ENCODE measurements at places on chromosomes 11 and 22.

GRCh38 chr11:129973068-129973467 lies 29.6 kb downstream of the PRDM10 start:
- no peak for DNase-seq

- no peak for DNase-seq
Measured at GRCh38 chr11:105968021-105968697, 53.9 kb downstream of the MSANTD4 start.

GRCh38 chr11:64694821-64695365 lies 28.1 kb downstream of the NRXN2 start:
- no peak for DNase-seq

- DNase-seq, result no peak
Measured at GRCh38 chr22:28883917-28884746, 760 bp downstream of the ZNRF3 start.

DNA sequence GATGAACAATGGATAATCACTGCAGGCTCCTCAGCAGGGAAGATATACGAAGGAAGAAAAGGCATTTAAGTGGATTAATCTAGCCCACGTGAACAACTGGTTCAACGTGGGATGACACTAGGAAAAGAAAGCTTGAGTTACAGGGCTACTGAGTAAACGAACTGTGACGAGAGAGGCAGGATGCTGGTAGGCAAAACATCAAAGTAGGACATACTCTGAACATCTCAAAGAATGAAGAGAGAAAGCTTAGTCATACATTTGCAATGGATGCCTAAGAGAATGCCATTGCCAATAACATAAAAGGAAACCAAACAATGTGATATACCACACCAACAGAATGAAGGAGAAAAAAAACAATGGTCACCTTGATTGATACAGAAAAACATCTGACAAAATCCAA lies 12.9 kb downstream of the USP28 start:
- no peak for DNase-seq

DNA sequence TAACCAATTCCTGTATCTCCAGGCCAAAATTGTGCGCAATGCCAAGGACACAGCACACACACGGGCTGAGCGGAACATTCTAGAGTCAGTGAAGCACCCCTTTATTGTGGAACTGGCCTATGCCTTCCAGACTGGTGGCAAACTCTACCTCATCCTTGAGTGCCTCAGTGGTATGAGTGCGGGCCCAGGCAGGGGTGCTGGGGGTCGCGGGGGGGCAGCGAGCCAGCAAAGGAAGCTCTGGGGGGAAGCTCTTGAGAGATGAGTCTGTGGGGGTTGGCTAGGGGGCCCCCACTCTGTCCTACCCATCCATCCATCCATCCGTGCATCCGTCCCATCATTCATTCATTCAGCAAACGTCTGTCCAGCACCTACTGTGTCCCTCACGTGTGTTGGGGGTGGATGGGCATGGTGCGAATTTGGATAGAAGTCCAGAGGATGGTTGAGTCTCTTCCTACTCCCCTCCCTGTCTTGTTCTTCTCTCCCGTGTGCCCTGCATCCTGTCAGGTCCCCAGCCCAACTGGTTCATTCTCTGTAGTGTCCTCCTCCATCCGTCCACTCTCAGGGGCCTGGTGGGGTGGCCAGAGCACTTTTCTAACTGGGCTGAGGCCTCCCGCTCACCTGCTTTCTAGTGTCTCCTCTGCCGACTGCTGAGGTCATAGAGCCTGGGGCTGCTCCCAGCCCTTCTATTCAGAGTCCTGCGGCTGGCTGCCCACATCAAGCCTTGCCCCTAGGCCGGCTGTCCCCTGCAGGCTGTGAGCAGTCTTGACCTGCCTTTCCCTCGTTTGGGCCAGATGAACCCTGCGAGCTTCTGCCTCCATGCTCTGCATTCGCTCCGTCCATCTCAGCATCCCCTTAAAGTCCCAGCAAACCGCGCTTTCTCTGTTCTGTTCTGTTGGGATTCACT lies 3.3 kb downstream of the RPS6KB2 start:
- no peak for DNase-seq

DNA sequence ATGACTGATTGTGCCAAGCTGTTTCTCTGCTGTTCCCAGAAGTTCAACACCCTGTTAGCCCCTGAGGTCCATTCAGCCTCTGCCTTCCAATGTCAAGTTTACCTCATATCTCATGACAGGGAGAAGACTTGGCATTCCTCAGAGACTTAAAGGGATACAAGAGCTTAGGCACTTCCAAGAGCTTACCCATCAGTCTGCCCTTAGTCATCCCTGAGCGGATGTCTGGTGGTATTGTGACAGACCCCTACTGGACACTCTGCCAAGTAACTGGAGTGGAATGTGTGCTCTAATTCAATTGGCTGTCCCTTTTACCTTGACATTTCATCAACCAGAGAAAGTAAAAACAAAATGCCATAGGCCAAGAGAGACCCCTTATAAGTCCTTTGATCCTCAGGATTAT lies 151.5 kb downstream of the AASDHPPT start:
- no peak for DNase-seq
